Stimulated activated CD8-positive, alpha-beta memory T cell treated with anti-CD3 and anti-CD28 coated beads, Interleukin-7, amount 100 ng/mL, for 24 hours (primary cell): ENCODE measurements at places on chromosomes 2 and 18.

DNA sequence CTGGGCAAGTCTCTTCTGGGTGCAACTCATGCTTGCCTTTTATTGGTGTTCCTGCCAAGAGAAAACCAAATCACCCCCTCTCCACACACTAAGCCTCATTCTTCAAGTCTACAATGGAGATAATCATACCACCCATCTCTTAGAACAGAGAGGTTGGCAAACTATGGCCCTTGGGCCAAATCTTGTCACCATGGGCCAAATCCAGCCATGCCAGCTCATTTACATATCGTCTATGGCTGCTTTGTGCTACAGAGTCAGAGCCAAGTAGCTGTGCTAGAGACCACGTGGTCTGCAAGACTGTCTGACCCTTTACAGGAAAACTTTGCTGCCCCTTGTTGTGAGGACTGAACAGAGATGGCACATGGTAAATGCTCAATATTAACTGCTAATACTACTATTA lies 270.3 kb upstream of the PARD3B start:
- no peak for DNase-seq

DNA sequence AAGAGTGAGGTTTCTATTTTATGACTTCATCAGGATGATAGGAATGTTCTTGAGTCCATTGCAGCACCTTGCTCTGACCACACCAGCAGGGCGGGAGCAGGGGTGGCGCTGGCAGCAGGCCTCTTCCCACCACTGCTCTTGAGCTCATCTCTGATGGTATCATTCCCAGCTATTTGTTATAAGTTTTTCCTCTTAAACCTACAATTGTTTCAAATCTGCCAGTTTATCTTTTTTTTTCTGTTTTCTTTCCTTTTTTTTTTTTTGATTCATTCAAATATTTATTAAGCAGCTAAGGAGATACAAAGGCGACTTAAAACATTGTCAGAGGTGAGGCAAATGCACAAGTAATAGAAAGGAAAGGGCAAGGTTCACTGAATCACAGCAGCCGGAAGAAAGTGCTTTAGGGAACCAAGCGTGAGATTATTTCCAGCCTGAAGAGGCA lies 28.7 kb downstream of the NIFK start:
- no peak for DNase-seq

DNA sequence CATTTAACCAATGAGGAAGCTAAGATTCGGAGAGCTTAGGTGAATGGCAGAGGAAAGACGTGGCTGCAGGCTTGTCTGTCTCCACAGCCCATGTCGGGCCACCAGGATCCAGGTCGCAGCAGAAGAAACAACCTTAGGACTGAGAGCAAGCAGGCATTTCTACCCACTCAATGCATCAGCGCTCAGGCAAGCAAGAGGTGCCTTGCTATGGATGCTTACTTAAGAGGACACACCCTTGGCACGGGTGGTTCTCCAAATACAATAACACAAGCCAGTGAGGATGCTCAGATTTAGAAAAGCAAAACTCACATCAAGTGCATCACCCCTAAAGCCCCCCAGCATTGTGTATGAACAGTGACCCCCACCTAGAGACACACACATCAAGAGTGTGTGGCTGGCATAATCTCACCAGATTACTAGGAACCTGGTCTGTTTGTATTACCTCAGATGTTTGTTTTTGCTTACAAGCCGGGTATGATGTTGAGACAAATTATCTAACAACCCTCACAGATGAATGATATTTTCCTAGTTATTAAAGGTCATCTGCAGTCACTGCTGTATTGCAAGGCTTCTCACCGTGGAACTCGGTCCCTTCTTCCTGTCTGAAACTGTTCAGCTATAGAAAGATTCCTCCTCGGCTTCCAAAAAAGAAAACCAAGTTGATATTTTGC lies 34.2 kb upstream of the NPAS2 start:
- DNase-seq: no peak

DNA sequence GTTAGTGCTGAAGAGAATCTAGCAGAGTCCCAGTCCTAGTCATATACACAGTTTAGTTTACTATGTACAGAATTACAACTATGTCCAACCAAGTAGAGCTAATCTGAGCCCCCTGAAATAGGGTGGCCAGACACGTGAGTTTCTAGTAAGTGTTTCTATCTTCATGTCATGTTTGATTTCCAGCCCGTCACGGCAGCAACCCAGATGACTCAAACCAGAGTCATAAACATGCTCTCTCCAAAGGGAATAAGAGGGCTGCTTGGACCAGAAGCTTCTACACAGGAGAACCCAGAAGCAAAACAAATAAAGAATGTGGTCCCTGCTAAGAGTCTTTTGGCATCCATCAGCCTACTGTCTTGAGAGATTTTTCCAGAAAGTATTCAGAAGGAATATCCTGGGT lies 64.9 kb upstream of the WIPF1 start:
- no peak for DNase-seq

DNA sequence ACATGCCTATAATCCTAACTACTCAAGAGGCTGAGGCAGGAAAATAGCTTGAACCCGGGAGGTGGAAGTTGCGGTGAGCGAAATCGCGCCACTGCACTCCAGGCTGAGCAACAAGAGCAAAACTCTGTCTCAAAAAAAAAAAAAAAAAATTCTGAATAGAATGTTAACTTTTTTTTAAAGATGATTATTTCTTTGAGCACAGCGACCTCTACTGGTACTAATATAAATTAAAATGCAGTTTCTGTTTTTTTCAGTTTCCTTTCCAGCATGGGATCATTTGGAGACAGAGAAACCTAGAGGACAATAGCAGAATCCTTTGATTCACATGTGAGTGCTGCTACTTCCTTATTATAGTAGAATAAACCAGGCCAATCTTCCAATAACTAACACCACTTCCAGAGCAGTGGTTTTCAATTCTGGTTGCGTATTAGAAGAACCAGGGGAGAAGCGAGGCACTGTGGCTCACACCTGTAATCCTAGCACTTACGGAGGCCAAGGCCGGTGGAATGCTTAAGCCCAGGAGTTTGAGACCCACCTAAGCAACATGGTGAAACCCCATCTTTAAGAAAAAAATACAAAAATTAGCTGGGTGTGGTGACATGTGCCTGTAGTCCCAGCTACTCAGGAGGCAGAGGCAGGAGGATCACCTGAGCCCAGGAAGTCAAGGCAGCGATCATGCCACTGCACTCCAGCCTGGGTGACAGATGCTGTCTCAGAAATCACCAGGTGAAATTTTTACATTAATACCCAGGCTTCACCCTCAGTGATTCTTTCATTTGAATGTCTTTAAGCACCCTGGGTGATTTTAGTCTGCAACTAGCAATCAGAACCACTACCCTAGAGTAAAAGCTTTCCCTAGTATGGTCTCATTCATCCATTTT lies 10.1 kb downstream of the SRSF7 start:
- DNase-seq: no peak

DNA sequence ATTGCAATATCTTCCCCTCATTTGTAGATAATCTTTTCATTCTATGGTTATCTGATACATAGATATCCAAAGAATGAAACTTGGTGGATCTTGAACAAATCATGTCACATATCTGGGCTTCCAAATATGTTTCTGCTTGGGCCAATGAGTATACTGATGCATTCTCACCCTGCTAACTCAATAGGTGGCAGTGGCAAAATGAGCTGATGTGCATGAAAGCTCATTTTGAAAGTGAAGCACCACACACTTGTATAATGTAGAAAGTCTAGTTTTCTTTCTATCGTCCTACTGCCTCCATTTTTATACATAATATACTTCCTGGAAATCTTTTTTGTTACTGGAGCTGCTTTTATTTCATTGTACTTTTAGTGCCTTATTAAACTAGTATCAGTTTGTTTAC lies 208.2 kb downstream of the PRKCE start:
- no peak for DNase-seq

- no peak for DNase-seq
Measured at GRCh38 chr2:219180961-219181360, 2.9 kb downstream of the RETREG2 start.

DNA sequence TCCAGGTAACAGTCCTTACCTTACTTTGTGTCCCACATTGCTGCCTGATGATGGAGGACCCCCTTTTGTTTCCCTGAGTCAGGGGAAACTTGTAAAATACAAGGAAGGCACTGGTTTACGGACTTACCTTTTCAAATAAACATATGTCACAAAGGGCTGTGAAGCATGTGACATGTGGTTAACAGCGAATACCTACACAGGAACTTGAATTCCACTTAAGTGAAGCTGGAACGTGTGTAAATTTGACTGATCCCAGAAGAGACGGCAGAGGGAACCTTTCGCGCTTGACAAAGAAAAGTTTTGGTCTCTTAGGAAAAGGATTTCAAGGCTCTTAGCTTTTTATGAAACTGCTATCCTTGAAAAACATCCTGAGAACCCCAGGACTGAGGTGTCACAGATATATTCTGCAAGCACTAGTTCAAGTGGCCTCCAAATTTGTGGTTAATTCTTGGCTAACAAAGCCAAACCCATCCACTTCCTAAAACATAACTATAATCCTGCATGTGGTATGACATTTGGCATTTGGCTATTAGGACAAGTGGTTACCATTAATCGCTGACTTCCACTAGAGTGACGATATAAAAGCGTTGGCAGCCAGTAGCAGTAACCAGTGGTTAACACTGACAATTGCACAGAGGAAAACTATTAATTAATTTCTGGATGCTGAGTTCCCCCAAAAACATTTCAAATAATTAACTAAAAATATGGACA lies 55.6 kb downstream of the ITGB6 start:
- DNase-seq: no peak

DNA sequence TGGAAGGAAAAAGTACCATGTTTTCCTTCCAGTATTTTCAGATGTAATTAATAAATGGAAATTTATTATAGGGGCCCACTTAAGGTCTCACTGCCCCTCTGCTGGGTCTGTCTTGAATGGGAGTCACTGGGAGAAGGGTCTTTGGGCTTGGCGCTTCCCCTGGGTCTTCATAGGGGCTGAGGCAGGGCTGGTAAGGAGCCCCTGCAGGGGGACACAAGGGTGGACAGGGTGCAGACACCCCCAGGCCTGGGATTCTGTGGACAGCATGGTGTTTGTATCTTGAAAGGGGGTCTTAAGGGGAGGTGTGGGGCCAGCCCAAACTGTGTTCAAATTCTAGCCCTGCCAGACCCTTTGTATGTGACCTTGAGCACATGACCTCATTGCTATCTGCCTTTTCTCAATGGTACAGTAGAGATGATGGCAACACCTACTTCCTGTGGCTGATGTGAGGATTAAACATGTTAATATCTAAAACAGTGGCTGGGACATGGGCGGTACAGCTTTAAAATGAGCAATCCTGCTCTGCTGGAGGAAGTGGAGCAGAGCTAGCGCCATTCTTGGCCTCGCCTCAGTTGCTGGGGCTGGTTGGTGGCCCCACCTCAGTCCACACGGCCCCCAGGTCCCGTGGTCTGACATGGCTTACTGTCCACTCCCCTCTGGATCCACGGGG lies 71.6 kb downstream of the GNAL start:
- no peak for DNase-seq

GRCh38 chr2:241215421-241215820 lies 26.9 kb downstream of the ANO7 start:
- DNase-seq: no peak

GRCh38 chr2:237096911-237097310 lies 11.2 kb downstream of the COPS8 start:
- no peak for DNase-seq

GRCh38 chr2:144389151-144389929 lies 130.6 kb downstream of the ZEB2 start:
- no peak for DNase-seq

GRCh38 chr2:240881913-240882312 lies 13.3 kb downstream of the AGXT start:
- DNase-seq: no peak

GRCh38 chr2:161825429-161825828 lies 201.2 kb downstream of the SLC4A10 start:
- DNase-seq: no peak

DNA sequence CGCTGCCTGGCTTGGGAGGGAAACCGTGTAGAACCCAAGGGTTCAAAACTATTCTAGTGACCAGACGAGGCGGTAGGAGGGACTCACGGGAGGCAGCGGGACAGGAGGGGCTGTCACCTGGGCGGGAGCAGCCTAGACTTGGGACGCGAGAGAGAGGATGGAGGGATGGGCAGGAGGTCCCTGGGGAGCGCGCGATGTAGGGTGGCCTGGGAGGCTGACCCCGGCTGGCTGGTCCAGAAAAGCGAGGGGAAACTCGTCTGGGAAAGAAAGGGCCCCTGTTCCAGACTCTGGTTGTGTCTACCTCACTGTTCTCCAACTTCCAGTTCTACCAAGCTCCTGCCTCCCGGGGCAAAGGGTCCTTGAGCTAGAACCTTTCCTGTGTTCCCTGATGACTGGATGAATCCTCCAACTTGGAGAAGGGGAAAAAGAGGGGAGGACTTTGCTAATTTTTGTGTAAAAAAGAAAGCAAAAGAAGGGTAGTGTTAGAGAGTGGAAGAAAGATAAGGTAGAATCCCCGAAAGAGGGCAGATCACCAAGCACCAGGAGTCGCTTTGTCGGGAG lies 1.4 kb downstream of the DOK6 start:
- no peak for DNase-seq

GRCh38 chr18:22394428-22394827 lies 23.3 kb downstream of the CTAGE1 start:
- DNase-seq: no peak

GRCh38 chr2:222878877-222879603 lies 18.2 kb downstream of the ACSL3 start:
- no peak for DNase-seq

GRCh38 chr18:48997985-48998831 lies 47.4 kb upstream of the SMAD7 start:
- DNase-seq: no peak

GRCh38 chr2:177998006-177998405 lies 74.6 kb downstream of the PDE11A start:
- DNase-seq: no peak

DNA sequence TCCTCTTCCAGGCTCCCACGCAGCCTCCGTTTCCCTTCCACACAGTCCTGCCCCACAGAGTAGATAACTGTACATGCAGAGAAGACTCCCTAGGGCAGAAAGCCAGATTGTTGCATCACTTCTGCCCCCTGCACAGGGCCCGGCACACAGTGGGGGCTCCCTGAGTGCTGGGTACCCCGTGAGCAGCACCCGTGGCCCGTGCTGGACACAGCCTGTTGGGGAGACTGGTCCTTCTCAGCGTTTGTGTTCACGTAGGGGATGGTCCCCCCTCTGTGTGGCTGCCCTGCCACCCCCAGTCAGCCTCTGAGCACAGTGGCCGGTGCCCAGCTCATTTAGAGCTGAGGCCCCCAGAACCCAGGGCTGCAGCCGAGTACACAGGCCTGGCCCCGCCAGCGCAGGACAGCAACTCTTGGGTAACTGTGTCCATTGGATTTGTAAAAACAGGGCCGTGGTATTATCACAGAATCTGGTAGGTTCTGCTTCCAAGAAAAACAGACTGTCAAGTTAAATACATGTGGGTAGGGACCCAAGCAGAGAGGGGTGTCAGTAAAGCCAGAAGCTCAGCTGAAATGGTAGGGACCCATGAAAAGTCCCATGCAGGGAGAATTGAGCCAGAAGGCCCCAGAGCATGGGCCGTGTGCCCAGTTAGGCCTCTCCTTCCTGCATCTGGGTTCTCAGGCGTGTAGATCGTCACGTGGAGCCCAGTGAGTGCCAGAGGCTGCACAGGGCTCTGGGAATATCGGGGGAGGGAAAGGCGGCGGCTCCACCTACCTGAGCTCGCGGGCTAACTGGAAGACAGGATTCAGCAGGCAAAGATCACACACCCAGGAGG lies 257.3 kb downstream of the ATAD2B start:
- DNase-seq: no peak
